Mesenteric fat pad (tissue), 1 donor: ENCODE measurements at places on chromosomes 13 and 19. TPM values are rescaled to one million over a fixed set of nuclear protein-coding genes. Genes with fewer than 3 reads are reported as not detected.

ANGPTL4 gene
- total RNA-seq: 753 TPM

KIR3DL1 gene
- not detected for total RNA-seq

CLDN10 gene
- not detected for total RNA-seq

CEBPG gene
- 33.0 TPM for total RNA-seq

CGB2 gene
- not detected for total RNA-seq

LRG1 gene
- total RNA-seq: 4.0 TPM

RAB3A gene
- 3.0 TPM for total RNA-seq

TUBB4A gene
- 0.48 TPM for total RNA-seq

ERICH4 gene
- not detected for total RNA-seq

KLK15 gene
- total RNA-seq: not detected

CCDC169 gene
- total RNA-seq: 0.48 TPM

LCP1 gene
- total RNA-seq: 195 TPM
